ENCODE measurements at places on chromosomes 4 and X.

GRCh38 chr4:145167887-145168286 is 12.5 kb downstream of the OTUD4 start:
- DNase-seq: no peak

- peak; percentile 65 for DNase-seq
Measured at GRCh38 chrX:115898382-115899001, 272.1 kb upstream of the AGTR2 start.

DNA sequence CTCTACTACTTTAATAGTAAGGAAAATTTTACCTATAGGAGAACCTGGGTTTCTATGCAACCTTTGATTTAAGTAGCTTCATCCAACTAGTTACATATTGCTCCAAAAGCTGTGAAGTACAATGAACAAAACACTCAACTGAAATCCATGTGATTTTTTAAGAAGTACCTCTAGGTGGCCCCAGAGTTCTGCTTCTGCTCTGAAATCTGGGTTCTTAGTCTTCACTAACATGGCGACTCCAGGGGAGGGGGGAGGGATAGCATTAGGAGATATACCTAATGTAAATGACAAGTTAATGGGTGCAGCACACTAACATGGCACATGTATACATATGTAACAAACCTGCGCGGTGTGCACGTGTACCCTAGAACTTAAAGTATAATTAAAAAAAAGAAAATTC is 73.4 kb upstream of the MAGEB2 start:
- DNase-seq: no peak

DNA sequence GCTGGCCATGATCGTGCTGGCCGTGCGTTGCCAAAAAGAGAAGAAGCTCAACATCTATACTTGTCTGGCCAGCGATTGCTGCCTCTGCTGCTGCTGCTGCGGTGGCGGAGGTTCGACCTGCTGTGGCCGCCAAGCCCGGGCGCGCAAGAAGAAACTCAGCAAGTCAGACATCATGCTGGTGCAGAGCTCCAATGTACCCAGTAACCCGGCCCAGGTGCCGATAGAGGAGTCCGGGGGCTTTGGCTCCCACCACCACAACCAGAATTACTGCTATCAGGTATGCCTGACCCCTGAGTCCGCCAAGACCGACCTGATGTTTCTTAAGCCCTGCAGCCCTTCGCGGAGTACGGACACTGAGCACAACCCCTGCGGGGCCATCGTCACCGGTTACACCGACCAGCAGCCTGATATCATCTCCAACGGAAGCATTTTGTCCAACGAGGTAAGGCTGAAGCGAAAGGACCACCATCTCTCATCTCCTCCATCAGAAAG is 3.3 kb downstream of the PCDH10 start:
- DNase-seq: peak; percentile 49

DNA sequence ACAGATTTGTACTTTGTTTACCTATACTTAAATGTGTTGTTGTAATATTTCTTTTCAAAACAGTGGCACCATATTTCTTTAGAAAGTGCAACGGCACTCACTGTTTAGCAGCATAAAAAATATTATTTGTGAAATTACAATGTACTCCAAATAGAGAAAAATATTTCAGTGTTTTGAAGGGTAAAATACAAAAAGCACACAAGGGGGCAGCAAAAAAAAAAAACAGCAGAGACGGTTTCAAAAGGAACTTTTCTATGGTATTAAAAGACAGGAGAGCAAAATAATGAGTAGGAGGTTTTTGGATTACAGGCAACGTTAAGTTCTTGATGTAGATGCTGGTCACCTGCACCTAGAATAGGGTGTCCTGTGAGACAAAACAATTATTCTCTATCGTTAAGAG is 2.0 kb downstream of the NUDT11 start:
- DNase-seq: no peak

DNA sequence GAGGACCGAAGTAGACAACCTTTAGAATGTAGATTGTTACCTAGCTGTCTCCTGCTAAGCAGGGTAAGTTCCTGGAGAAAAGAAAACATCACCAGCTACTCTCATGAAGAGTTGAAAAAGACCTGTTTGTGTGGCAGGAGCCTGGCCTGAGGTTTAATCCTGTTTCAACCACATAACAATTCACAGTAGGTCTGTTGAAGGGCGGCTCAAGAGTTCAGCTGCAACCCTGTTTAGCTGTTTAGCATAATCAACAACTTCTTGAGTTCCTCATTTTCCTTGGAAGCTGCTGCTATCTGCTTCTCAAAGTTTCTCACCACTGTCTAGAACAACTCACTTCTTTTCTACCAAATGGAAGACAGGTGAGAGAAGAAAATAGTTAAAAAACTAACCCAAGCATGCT is 170.4 kb upstream of the TET2 start:
- no peak for DNase-seq

- DNase-seq: peak; percentile 69
Measured at GRCh38 chrX:9885150-9885549, 82.0 kb upstream of the CLDN34 start.

DNA sequence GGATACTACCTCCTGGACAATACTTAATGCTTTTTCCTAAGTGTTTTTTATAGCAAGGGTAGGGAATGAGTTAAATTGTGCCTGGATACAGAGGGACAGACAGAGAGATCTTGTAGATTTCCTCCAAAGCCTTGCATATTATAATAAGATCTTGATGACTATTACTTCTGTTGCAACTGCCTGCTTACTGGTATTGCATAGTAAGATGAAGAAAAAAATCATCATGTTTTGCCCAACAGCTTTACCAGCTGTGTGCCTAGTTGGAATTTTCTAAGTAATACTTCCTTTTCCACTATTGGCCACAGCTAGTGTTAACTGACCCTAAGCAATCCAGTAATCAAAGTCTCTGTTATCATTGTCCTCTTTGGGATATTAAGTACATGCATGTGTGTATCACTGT is 139.0 kb downstream of the DCK start:
- DNase-seq: no peak

DNA sequence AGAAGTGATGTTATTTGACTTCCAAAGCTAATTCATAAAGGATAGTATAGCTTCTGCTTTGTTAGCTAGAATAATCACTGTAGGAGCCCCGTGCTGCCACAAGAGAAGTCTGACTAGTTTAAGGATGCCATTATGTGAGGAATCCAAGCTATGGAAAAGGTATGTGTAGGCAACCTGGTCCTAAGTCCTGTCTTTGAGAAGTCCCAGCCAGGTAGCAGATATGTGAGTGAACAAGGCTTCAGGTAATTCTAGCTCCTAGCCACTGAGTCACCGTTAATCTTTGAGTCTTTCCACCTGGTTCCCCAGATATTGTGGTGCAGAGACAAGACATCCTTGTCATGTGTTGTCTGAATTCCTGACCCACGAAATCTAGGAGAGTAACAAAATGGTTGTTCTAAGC is 55.5 kb downstream of the BMP3 start:
- no peak for DNase-seq

DNA sequence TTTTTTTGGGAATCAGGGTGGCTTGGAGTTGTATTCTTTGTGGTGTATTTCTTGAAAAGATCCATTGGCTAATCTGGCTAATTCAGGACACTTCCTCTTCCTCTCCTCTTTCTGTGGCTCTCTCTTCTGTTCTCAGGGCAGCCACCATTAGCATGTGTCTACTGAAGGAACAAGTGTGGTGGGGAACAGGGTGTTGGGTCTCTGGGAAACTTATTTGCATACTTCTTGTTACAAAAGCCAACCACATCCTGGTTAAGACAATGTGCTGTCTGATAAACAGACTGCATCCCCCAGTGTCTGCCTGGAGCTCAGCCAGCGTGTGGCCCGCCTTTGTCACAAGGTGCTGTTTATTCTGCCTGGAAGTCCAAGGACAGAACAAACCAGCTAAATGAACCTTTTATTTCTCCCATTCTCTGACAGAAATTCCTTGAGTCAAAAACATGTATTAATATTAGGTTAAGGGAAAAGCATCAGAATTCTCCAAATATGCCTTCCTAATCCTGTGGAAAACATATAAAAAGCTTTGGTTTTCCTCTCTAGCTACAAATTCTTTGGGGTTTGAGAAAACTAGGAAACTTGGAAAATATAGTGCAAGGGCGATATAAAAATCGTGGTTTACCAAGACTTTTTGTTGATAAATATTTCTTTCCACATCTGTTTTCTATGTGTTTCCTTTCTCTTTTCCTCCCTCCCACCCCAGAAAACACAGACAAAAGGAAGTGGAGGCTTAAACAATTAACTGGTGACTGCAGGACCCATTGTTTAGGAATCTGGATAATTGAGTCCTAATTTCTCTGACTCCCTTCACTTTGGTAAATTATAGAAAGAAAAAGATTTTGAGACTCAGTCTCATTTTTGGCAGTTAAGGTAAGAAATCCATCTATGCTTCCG is 203.6 kb downstream of the SPRY1 start:
- DNase-seq: peak; percentile 60

DNA sequence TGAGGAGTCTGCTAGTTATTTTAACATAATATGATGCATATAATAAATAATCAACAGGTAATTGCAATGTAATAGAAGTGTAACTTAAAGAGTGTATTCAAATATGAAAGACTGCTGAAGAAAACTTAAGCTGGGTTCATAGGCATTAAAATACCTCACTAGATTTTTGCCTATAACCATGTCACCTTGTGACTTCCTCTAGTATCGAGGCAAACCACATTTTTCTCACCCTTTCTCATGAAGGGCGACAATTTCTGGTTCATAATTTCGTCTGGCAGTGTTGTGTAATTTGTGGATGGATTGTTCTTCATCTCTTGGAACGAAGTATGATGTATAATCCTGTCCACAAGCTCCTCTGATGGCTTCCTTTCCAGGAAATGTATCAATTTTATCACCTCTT is 16.0 kb downstream of the SULT1E1 start:
- DNase-seq: no peak

- no peak for DNase-seq
Measured at GRCh38 chrX:154660541-154660940, 7.2 kb upstream of the CTAG2 start.

GRCh38 chr4:8427761-8428287 is 12.7 kb downstream of the ACOX3 start:
- no peak for DNase-seq

DNA sequence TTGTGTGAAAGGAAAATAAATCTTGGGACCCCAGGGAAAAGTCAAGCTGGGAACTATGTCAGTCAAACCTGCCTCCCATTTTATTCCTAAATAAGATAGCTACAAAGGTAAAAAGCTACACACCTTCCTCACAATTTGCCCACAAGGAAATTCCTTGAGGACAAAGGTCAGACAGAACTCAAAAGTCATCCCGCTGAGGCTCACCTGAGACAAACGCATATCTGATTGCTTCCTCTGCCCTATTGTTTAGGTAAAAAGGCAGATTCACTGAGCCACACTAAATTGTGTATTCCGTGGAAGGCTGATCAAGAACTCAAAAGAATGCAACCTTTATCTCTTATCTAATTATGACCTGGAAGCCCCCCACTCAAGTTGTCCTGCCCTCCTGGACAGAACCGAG is 58.7 kb upstream of the MAML3 start:
- no peak for DNase-seq

GRCh38 chr4:69860052-69860451 is at the start of gene SULT1E1:
Gene SULT1E1 (minus strand): TSS chr4:69860145. CDS start chr4:69857644, 2,501 bp downstream.
- DNase-seq: no peak

DNA sequence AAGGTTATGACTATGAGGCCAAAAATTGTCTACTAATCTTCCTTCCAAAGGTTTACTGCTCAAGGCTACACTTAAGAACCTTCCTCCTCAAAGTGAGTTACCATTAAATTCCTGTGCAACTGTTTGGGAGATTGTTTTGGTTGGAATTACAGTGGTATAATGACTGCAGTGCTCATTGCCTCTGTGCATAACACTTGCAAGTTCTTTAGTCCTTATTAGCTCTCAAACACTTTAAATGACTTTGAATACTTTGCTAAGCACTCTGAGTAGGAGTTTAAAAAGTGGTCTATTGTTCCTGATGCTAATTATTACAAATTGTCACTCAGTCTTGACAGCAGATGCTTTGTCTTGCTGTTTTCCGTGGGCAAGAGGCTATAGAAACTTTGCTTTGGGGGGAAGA is 422.8 kb upstream of the PABPC4L start:
- no peak for DNase-seq

DNA sequence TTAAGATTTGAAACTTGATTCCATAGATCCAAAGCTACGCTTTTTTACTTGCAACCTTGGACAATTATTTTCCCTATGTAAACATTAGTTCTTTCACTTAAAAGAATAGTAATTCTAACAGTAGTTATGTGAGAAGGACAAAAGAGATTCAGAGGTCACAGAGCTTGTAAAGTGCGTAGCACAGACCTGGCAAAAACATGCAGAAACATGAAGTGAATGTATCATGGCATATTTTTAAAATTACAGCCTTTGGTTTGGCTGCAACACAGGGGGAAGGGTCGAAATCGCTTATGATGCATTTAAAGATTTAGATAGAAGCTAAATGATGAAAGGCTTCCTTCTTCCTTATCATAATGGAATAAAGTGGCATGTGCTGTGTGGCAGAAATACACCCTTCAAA is 1068.8 kb downstream of the ARAP2 start:
- no peak for DNase-seq

GRCh38 chr4:140652601-140653000 is 83.8 kb upstream of the UCP1 start:
- DNase-seq: no peak

DNA sequence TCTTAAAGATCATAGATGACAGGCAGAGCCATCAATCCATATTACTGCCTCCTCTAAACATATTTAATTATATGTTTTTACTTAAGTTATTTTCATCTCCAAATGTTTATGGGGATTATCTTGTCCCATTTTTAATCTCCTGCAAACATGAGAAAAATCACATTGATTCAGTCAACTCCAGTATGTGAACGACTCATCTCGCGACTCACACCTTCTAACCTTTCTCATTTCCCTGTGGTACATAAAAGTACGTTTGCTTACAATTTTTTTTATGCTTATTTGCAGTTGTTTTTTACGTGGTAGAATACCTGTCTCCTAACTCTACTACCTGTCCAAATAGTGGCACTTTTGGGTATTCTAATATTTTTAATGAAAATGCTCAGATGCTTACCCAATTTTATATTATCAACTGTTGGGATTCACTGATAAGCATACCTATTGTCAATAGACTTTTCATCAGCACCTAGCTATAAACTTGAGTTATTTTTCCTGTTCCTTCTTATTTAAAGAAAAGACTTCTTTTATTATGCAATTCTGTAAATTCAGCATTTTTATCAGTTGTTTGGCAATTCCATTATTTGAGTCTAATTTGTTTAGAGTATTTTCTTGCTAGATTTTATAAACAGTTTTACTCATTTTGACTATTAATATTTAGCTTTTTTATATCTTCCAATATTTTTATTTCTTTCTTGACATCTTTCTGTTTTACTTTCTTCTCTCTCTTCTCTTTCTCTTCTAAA is 276.6 kb downstream of the ANK2 start:
- DNase-seq: no peak

- DNase-seq: no peak
Measured at GRCh38 chr4:157421365-157421764, 200.8 kb downstream of the GRIA2 start.

DNA sequence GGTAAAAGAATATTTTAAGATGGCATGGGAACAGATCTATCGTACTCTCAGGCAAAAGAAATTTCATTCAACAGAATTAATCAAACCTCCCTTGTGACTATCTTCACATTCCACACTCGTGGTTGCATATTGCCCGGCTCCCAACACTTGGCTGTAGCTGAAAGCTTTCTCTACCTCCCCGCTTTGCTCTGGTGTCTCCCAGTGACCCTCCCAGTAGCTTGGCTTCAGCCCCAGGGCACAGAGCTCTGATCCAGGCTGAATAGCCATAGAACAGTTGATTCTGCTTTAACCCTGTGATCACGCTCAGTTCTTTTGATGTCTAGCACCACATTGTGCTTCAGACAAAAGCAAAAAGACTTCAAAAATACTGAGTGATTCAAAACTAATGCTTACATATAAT is 24.6 kb downstream of the SLC7A11 start:
- DNase-seq: peak; percentile 42
